ENCODE measurements at places on chromosomes 2 and 18. TPM values are rescaled to one million over a fixed set of nuclear protein-coding genes. Genes with fewer than 3 reads are reported as not detected.

- DNase-seq = no peak
Measured at GRCh38 chr2:189178054-189178453, 1.5 kb downstream of the COL5A2 start.

- DNase-seq = no peak
Measured at GRCh38 chr18:12779456-12779855, 76.6 kb downstream of the PSMG2 start.

- no peak for DNase-seq
Measured at GRCh38 chr18:4319738-4320677, 135.1 kb downstream of the DLGAP1 start.

DNA sequence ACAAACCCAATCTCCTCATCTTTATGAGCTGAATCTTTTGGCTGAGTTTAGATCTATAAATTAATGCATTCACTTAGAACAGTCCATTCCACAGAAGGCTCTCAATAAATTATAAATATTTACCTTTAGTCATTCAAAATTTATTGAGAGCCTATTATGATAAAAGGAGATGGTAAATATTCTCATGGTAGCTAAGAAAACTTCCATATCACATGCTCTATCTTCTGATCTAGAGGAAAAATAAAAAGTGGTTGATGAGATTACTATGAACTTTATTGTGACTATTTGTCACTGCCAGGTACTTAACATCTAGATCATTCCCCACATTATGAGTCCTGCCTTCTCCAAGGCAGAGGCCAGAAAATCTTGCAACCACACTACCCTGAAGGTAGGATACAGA lies 62.4 kb downstream of the L3MBTL4 start:
- DNase-seq = no peak

- no peak for DNase-seq
Measured at GRCh38 chr2:62152000-62152399, 43.9 kb upstream of the B3GNT2 start.

- DNase-seq = no peak
Measured at GRCh38 chr2:58959996-58960395, 718.9 kb upstream of the FANCL start.

DNA sequence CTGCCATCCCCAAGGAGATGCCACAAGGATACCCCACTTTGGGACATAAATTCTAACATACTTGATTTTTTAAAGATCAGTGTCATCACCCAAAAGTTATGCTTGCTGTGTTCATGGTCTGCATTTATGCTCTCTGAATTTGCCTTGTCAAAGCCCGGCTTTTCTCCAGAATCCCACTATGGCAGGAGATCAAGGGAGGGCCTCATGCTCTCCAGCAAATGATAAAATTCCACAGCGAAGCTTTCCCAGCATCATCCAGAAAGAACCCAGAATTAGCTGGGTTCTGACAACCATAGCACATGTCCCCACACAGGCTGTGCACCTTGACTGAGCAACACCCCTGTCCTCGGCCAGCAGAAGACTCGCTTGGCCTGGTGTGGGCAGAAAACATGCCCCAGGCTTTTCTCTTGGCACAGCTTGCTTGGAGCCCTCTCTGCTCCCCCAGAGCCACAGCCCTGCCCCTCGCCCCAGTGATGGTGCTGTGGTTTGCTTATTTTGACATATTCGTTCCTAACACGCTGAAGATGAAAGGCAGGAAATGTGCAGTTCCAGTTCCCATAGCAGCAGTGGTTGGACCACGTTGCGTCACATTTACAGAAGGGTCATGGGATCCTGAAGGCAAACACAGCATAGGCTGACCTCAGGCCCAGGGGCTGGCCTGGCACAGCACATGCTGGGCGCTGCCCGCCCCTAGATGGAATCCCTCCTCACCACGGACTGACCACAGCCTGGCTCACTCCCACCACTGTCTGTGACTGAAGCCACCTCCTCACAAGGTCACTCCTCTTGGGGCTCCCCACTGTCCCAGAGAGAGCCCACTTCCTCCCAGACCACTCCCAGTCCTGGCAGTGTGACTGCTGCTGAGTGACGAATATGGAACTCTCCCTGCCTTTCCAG lies 14.1 kb upstream of the CHRNA1 start:
- peak; percentile 78 for DNase-seq

- peak; percentile 77 for DNase-seq
Measured at GRCh38 chr2:172693037-172693436, 42.6 kb upstream of the RAPGEF4 start.

- no peak for DNase-seq
Measured at GRCh38 chr2:38178556-38179419, 102.8 kb upstream of the CYP1B1 start.

Gene CRYBA2
- not detected for total RNA-seq

Gene TTN
- 3,032 TPM for total RNA-seq

Gene SDC1
- total RNA-seq = 0.68 TPM

Gene NEU4
- total RNA-seq = 0.30 TPM

Gene ONECUT2
- 0.03 TPM for total RNA-seq

Gene GNAL
- total RNA-seq = 5.1 TPM

Gene TMEM169
- 0.24 TPM for total RNA-seq

Gene SCYGR1
- not detected for total RNA-seq

Measured in Right ventricle myocardium inferior (tissue), 1 donor.